CD4-positive, alpha-beta T cell treated with Interleukin-4 for 1 hour (primary cell): ENCODE measurements at places on chromosomes 12 and 14.
A peak's percentile ranks its signal among the peaks of the same experiment; 100 is the strongest.

- DNase-seq: no peak
Measured at GRCh38 chr12:17661250-17661649, 428.7 kb downstream of the RERGL start.

GRCh38 chr12:102824218-102824835, 92.7 kb downstream of the PAH start:
- DNase-seq: no peak

DNA sequence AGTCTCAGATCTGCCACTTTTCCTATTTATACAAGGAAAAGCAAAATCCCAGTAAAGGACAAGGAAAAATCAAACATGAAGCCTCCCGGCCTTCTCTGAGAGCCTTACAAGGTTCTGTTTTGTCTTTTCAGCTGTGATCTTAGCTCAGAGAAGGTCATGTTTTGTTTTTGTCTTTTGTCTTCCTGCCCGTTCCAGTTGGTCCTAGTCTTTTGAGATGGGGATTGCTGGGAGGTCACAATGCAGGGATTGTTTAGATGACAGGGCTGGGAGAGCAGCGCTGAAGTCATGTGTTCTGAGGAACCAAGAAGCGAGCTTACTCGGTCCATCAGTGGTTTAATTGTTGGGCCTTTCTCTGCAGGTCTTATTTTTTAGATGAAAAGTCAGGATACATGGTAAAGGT, 6.0 kb downstream of the PLEKHH1 start:
- DNase-seq: no peak

DNA sequence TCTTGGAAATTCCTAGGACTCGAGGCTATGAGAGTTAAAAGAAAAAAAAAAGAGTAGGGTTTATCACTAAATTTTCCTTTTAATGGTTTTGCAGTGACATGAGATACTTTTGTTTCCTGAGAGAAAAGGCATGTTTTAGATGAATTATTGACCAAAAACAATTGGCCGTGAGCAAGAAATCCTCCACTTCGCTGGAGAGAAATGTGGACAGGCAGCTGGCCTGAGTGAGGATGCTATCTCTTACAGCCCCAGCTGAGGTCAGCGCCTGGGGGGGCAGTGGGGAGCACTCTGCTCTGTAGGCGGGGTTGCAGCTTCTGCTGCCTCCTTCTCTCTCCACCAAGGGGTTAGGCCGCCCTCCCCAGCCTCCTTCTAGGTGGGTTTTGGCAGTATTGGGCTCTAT, 54.7 kb downstream of the PRIMA1 start:
- DNase-seq: no peak

DNA sequence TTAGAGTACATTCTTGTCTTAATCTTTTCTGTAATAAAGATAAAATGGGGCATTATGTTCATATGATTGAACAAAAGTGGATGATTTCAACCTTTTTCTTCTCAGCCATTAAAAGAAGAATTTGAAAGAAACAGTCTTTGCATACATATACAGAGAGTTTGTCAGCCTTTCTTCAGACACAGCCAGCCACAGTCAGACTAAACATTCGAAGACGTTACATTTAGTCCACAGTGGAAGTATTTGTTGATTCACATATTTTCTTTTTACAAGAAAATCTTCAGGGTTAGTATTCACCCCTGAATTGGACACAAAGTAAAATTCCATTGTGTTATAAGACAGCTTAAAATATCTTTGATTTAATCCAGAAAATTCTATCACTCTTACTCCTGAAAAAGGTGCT, 36.2 kb downstream of the ETV6 start:
- DNase-seq: no peak

- DNase-seq: no peak
Measured at GRCh38 chr14:95998656-95999055, 40.5 kb upstream of the C14orf132 start.

- no peak for DNase-seq
Measured at GRCh38 chr14:33563901-33564197, 387.0 kb downstream of the EGLN3 start.

GRCh38 chr12:85843606-85844310, 7.5 kb upstream of the RASSF9 start:
- no peak for DNase-seq

DNA sequence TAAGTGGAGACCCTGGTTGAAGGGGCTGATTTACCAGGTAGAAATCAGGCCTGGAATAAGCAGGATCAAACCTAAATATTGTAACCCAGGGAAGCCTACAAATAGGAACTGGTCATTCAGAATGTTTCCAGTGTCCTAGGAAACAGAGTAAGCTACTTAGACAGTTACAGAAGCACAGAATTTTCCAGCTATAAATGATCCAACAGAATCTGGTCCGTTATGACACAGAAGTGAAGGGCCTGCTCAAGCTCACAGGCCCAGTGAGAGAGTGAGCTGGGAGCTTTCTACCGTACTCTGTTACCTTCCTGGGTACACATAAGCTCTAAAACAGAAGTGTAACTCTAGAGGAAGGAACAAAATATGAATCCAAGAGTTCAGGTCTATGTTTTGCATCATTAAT, 119.1 kb downstream of the TTC7B start:
- no peak for DNase-seq

DNA sequence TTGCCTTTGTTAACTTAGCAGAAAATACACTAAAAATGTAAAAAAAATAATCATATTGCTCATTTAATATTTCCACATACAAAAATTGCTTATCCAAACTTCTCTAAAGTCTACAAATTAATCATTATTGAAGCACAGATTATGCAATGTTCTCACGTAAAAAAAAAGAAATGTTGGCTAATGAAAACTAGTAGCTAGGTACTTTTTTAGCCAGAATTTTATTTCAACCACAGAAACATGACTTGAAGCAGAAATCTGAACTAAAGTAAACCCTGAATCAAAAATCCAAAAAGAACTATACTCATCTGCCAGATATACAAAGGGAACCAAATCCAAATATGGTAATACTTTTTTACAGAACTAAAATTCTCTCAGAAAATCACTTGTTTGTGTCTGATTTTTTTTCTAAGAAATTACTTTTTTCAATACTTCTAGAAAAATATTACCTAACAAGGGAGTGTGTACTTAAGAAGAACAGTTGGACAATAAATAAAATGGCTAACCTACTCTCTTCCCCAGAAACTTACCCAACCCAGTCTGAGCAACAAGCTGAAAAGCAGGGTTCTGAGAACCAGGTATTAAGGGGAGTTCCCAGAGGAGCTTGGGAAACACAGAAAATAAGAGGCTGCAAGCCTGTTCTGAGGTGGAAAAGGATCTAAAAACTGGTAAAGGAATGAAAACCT, 78.4 kb upstream of the RAP1B start:
- DNase-seq: peak; percentile 11

DNA sequence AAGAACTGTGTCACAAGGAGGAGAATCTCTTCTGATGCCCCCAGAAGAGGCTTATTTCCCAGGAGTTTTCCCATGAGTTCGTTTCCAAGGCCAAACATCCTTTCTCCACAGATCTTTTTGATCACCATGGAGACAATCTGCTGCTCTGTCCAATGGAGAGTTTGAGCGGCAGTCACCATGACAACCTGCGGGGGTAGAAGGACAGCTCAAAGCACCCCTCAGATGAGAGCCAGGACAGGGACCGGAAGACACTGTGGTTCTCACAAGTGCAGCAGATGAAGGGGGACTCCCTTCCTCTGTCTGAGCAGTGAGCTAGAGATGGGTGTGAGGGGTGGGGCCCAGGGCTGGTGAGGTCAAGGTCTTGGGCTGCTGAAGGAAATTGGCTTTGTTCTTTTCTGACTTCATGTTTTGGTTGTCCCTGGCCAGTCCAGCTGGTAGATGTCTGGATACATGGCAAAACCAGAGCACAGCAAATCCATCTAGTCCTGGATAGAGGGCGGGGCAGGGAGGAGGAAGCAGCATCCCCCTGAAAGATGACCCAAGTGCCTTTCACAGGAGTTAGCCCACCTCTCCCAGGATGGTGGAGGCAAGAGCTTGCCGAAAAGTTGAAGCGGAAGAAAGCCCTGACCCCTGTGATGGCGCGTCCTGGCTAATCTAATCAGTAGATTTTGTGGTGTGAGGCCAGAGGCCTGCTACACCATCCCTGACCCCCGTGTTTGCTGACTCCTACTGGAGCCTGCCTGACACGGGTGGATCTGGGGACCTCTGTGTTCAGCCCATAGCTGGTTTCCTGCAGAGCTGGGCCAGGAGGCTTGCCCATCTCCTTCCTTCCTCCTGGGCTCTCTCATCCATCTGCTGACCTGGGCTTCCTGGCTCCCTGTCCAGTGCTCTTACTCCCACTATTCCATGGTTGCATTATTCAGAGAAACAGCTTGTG, 24.4 kb downstream of the DHRS2 start:
- DNase-seq: peak; percentile 61

- DNase-seq: no peak
Measured at GRCh38 chr14:24310265-24310645, 315 bp downstream of the LTB4R2 start.

DNA sequence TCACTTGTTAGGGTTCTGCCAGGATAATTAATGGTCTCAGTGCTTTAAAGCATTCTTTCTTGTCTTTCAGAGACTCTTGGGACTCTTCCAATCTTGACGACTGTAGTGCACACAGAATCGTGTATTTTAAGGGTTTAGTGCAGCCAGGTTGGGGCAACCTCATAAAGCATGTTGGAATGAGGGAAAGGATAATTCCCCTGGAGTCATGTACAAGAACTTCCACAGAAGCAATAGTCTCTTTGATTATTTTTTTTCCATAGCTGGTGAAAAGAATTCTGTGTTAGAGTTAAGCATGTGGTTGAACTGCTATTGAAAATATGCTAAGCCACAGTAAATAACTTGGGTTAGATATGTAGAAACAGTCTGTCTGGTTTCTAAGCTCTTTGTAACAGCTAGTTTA, 246.8 kb upstream of the DAAM1 start:
- DNase-seq: no peak

- DNase-seq: no peak
Measured at GRCh38 chr14:65753061-65753460, 340.5 kb downstream of the FUT8 start.

DNA sequence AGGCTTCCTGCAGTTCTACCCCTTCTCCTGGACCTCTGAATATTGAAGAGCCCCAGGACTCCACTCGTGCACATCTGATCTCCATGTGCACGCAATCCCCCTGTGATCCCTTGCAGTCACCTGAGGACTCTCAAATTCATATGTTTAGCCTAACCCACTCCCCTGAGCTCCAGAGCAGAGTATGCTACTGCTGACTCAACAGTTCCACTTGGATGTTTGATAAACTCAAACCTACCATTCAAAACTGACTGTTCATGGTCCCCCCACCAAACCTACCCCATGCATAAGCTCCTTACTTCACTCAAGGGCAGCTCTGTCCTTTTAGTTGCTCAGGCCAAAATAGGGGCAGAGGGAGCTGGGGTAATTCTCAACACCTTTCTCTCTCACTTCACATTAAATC, 96.0 kb downstream of the DNAI7 start:
- DNase-seq: no peak

GRCh38 chr12:130596241-130596640, 119.9 kb downstream of the RIMBP2 start:
- no peak for DNase-seq

DNA sequence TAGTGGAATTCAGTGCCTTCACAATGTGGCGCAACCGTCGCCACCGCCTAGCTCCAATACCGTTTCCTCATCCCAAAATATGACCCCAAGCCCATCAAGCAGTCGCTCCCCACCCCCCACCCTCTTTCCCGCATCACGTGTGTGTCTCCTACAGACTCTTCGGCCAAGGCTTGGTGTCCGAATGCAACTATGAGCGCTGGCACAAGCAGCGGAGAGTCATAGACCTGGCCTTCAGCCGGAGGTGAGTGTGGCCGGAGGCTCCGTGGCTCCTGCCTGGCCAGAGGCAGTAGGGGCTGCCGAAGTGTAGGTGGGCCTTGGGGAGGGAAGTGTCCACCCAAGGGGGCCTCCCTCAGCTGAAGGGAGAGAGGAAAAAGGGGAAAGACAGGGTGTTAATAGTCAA, 15.8 kb downstream of the CYP46A1 start:
- no peak for DNase-seq

DNA sequence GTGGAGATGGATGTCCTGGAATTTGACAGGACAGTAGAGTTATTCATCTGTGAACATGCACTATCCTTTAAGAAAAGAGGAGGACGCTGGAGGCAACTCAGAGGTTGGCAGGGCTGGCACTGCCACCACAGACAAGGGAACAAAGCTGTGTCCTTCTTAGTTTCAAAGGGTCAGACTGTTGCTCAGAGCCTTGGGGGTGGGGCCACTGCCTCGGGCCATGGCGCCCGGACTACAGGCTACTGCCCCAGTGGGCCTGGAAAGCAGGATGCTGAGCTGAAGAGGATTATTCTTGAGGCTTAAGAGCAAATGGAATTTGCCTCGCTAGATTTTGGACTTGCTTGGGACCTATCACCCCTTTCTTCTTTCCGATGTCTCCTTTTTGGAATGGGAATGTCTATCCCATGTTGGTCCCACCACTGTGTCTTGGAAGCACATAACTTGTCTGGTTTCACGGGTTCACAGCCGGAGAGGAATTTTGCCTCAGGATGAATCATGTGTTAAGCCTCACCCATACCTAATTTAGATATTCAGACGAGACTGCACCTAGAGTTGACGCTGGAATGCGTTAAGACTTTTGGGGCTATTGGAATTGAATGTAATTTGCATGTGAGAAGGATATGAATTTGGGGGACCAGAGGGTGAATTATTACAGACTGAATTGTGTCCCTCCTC, 114.8 kb upstream of the RFLNA start:
- DNase-seq: no peak

GRCh38 chr12:47602949-47603558, 102.8 kb downstream of the RPAP3 start:
- no peak for DNase-seq

GRCh38 chr12:59070322-59070933, 150.1 kb upstream of the LRIG3 start:
- DNase-seq: no peak

DNA sequence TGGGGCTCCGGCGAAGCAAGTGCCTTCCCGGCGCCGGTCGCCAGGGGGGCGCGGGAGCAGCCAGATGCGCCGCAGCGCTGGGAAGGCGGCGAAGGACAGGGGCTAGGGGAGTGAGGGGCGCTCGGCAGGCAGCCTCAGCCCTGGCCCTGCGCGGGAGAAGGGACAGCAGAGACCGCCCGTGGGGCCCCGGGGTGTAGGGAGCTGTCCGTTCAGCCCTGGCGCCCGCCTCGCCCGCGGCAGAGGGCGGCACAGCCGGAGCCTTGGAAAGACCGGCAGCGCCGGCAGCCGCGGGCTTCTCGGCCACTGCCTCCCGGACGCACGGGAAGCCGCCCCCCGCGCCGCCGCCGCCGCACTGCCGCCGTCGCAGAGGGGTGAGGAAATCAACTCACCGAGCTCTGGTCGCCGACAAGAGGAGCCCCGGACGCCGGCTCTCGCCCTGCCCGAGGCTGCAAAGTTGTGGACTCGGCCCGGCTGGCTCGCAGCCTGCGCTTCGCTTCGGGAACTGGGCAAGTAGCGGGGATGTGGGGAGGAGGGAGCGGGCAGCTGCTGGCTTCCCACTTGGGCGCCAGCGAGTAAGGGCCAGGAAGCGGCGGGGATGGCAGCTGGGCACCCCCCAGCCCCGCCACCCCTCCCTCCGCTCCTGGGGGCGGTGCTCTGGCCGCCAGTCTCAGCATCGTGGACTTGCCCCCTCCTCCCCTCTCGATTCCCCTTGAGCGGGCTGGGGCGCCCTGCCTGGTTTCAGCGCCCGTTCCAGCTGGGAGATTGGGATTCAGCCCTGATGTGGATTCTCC, at the start of gene ZDHHC22:
ZDHHC22 (minus strand) TSS at position 578 of the 791 bp plus-strand sequence. CDS start 2,053 bp downstream, outside the sequence.
- no peak for DNase-seq

GRCh38 chr14:30532264-30532663, 26.7 kb upstream of the G2E3 start:
- DNase-seq: no peak
